ENCODE measurements at places on chromosomes 1 and 21.

DNA sequence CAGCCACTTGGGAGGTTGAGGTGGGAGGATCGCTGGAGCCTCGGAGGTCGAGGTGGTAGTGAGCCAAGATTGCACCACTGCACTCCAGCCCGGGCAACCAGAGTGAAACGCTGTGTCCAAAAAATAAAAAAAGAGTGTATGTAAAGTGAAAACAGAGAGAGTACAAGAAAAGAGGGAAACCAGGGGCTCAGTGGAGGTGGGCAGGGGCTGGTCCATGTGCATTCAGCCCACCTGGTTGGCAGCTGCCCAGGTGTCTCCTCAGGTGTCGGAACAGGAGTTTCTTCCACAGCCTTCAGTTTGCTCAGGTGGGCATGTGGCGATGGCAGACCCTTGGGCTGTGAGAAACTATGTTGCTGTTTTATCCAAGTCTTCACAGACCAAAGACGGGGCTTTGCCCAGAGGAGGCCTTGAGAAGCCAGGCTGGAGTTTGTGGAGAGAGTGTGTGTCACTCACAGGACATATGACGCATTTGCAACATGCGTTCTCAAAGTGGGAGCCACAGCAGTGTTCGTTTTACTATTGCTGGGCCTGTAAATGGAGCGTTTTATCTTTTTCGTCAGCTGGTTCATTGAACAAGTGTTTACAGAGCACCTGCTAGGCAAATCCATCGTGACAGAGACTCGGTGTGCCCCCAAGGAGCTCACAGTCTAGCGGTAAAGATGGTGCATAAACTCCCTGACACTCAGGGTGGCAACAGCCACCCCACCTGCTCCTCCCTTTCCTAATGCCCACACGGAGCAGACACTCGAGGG is 22.4 kb upstream of the SAMD11 start:
- peaks cover 14% of the 10 kb centered on the region for H3K4me1 ChIP-seq
- no peak overlapping the region for H3K27ac ChIP-seq
- no peaks in the 10 kb centered on the region for H3K36me3 ChIP-seq
- DNase-seq = no peak
- peaks cover 87% of the 10 kb centered on the region for H3K27me3 ChIP-seq
- H3K4me3 ChIP-seq = no peak overlapping the region

DNA sequence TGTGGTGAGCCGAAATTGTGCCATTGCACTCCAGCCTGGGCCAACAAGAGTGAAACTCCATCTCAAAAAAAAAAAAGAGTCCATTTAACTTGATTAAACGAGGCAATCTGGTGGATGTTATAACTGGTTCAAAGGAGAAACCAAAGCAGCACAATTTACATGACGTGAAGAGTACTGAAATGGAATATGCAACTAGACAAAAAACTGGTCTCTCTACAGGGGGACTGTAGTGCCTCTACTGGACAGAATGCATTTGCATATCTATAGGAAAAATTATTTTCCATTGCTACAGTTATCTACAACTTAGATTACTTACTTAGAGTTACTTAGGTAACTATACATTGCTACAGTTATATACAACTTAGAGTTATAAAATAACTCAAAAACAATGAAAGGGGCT is 2.7 kb upstream of the CAPN2 start:
- H3K4me1 ChIP-seq = peaks cover 54% of the 10 kb centered on the region
- no peak overlapping the region for H3K27ac ChIP-seq
- no peaks in the 10 kb centered on the region for H3K36me3 ChIP-seq
- DNase-seq = no peak

DNA sequence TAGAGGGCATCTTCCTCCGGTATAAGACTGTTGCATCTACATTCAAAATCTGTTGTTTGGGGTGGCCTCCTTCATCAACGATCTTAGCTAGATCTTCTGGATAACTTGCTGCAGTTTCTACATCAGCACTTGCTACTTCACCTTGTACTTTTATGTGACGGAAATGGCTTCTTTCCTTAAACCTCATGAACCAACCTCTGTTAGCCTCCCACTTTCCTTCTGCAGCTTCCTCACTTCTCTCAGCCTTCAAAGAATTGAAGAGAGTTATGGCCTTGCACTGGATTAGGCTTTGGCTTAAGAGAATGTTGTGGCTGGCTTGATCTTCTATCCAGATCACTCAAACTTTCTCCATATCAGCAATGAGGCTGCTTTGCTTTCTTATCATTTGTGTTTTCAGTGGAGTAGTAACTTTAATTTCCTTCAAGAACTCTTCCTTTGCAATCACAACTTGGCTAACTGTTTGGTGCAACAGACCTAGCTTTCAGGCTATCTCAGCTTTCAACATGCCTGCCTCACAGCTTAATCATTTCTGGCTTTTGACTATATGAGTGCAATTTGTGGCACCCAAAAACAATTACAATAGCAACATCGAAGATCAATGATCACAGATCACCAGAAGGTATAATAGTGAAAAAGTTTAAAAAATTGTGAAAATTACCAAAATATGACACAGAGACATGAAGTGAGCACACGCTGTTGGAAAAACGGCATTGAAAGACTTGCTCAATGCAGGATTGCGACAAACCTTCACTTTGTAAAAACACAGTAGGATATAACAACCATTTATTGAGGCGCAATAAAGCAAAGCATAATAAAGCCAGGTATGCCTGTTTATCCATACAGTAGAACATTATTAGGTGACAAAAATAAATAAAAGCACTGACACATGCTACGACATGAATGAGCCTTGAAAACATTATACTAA is 56.7 kb upstream of the GFI1 start:
- H3K36me3 ChIP-seq = peaks cover 14% of the 10 kb centered on the region
- H3K4me3 ChIP-seq = no peak overlapping the region
- H3K27ac ChIP-seq = no peak overlapping the region
- H3K27me3 ChIP-seq = no peaks in the 10 kb centered on the region
- no peak for DNase-seq
- no peaks in the 10 kb centered on the region for H3K4me1 ChIP-seq

- peak; percentile 58 for DNase-seq
- H3K27me3 ChIP-seq = peaks cover 8% of the 10 kb centered on the region
- H3K36me3 ChIP-seq = peaks cover 41% of the 10 kb centered on the region
- H3K4me1 ChIP-seq = peaks cover 83% of the 10 kb centered on the region
Measured at GRCh38 chr1:110059133-110059863, 11.2 kb downstream of the ALX3 start.

DNA sequence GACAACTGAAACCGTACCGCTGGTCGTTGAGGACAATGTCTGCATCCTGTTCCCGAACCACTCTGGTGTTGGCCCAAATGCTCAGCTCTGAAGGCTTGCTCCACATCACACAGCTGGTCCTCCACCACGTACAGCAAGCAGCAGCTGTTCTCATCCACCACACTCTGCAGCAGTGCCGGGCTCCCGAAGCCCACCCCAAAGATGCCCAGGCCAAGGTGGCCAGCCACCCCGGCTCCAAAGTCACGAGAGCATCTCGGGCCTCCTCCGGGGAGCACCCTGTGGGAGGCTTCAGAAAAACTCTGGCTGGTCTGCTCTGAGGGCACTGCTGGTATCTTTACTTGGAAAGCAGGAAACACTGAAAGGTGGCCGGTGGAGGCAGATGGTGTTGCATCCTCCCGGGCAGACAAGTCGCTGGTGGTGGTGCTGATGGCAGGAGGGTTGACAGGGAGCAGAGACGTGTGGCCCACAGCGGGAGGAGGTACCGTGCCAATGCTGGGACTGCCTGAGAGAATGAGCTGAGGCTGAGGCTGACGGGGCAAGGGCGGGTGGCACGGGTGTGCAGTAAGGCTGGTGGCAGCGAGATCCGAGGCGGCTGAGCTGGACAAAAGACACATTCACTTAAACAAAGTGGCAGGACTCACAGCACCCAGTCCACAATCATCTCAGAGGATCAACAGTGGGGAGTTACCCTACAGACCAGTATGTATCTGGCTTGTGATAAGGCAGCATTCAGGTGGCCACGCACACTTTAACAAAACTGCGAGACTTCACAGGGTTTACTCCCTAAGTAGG is 6.5 kb upstream of the CCDC27 start:
- DNase-seq = no peak
- H3K27ac ChIP-seq = peak overlapping the region; percentile 83
- H3K4me3 ChIP-seq = peak overlapping the region; percentile 90
- H3K4me1 ChIP-seq = peaks cover 36% of the 10 kb centered on the region
- peaks cover under 1% of the 10 kb centered on the region for H3K27me3 ChIP-seq
- peaks cover 23% of the 10 kb centered on the region for H3K36me3 ChIP-seq

DNA sequence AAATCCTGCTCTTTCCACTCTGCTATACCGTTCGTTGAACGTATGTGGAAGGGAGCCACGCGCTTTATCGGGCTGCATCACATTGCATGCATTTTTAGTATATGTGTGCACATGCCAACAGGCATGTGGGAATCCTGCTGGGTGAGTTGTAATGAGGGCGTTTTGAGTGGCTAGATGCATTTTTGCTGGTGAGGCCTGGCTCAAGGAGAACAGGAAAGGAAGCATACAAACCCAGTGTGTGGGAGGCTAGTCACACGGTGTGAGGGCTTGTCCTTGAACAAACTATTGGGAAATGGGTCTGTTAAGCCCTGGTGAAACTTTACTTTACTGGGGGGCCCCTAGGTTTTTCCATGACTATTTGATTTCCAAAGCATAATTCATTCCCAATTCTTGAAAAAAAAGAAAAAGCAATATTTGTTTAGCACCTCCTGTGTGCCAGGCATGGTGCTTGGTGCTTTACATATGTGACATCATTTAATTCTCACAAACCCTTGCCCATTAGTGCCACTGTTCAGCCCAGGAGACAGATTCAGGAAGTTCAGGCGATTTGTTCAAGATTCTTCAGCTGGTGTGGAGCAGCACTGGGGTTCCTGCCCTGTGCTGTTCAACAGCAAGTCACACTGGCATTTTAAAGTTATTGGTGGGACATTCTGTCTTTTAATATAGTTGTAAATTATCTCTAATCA is 25.6 kb upstream of the JUN start:
- no peaks in the 10 kb centered on the region for H3K36me3 ChIP-seq
- H3K27ac ChIP-seq = no peak overlapping the region
- H3K27me3 ChIP-seq = peaks cover 7% of the 10 kb centered on the region

Measured in nephron progenitor cell (in vitro differentiated cells).